Head of caudate nucleus (tissue), 42 donors: ENCODE measurements at places on chromosomes 2 and 18.

DNA sequence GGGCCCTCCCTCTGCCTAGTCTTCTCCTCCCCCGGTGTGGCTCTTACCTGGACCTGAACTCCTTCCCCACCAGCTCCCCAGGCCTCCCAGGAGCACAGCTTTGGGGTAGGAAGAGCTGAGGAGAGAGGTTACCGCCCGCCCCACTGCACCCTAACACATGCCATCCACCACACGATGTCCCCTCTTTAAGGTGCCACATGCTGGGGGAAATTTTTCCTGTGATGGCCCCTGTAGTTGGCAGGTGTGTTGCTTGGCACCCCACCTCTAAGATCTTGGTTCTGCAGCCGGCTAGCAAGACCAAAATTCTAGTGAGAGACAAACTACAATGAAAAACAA is 6.9 kb upstream of the TEX261 start:
- no peak for DNase-seq

GRCh38 chr2:85042330-85042729 is 71.4 kb downstream of the KCMF1 start:
- no peak for DNase-seq

GRCh38 chr2:224669449-224669848 is 46.7 kb downstream of the CCDC195 start:
- no peak for DNase-seq

DNA sequence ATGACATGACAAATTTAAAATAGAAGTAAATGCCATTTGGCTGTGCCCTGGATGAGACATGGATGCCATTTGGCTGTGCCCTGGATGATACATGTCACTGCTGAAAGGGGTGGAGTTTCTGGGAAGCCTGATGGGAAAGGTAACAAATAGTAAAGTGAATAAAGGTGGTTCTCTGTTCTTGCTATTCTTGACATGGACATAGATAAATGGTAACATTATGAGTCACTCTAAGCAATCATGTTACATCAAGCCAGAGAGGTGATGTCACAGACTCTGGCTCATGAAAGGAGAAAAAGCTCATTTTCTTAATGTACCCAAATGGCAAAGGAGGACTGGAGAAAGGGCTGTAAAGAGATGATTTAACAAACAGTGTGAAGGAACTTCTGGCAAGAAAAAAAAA is 86.4 kb downstream of the EML6 start:
- no peak for DNase-seq

- no peak for DNase-seq
These were observed 177.7 kb upstream of the OSR1 start for GRCh38 chr2:19536136-19536535.

DNA sequence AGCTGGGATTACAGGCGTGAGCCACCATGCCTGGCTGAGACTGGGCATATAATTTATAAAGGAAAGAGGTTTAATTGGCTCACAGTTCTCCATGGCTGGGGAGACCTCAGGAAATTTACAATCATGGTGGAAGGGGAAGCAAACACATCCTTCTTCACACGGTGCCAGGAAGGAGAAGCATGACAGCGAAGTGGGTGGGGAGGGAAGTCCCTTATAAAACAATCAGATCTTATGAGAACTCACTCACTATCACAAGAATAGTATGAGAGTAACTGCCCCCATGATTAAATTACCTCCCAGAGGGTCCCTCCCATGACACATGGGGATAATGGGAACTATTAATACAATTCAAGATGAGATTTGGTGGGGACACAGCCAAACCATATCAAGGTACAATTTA is 7.8 kb upstream of the LCLAT1 start:
- no peak for DNase-seq

DNA sequence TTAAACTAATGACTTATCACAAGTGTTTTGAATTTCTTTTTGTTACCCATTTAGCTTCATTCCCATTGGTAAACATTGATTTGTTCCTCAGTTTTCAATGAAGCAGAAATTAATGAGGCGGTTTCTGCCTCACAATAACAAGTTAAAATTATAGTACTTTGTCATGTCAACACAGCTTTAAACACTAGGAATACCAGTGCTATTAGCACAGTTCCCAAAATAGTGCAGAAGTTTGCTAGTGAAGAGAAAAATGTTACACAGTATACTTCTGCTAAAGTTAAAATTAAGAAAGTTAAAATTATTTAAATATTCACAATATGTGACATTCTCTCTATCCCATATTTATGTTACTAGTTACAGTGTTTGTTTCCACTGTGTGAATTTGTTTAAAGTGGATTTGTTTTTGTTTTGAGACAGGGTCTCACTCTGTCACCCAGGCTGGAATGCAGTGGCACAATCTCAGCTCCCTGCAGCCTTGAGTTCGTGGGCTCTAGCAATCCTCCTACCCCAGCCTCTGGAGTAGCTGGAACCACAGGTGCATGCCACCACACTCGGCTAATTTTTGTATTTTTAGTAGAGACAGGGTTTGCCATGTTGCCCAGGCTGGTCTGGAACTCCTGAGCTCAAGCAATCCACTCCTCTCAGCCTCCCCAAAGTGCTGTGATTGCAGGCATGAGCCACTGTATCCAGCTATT is 3.8 kb upstream of the CHN1 start:
- no peak for DNase-seq
